Astrocyte (in vitro differentiated cells and primary cell): ENCODE measurements at places on chromosomes 4 and X.

DNA sequence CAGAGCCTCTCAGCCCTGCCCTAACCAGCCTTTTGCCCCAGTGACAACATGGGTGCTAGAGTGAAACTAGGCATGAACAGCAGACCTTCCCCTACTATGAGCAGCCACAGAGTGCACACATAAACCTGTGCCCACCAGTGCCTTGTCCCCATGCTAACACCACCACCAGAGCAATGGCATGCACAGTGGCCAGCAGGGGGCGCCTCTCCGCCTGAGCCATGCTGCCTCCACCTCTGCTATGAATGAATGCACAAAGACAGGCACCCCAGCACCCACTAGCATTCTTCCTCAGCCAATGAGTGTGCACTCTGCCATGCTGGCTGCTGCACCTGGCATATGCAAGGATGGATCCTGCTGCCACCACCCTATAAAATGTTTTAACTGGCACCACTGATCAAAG, 286.9 kb upstream of the FGF16 start:
- H3K4me3 ChIP-seq = no peak overlapping the region
- H3K4me1 ChIP-seq = no peaks in the 10 kb centered on the region
- H3K27me3 ChIP-seq = no peaks in the 10 kb centered on the region
- no peaks in the 10 kb centered on the region for H3K36me3 ChIP-seq

GRCh38 chr4:77465271-77465670, 140.3 kb upstream of the CXCL13 start:
- DNase-seq = no peak
- H3K27ac ChIP-seq = no peak overlapping the region
- no peaks in the 10 kb centered on the region for H3K4me1 ChIP-seq
- H3K4me3 ChIP-seq = no peak overlapping the region
- H3K36me3 ChIP-seq = no peaks in the 10 kb centered on the region

DNA sequence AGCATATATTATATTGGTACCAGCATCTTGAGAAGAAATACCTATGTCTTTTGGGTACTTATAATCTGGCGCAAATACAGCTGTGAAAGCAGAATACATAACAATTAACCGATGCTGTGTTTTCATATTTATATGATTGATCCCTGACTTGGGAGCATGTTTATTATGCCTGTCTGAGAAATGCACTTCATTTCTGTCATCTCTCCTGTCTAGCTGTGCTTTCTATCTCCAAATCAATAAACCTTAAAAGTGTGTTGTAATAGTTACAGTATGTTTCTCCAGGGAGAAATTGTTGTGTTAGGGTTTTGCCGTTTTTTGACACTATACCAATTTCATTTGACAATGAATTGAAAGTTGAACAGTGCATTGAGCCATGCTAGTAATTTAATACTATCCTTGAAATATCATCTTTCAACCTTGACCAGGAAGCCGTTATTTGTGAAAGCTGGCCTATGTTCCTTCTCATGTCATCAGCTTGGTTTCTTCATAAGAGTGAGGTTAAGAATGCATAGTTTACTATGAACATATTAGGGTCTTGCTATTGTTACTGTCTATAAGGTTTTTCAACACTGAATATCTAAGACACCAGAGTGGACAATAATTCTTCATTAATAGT, 206.2 kb upstream of the PCDH18 start:
- H3K27ac ChIP-seq = no peak overlapping the region
- no peak for DNase-seq
- no peaks in the 10 kb centered on the region for H3K4me1 ChIP-seq
- H3K36me3 ChIP-seq = no peaks in the 10 kb centered on the region
- no peak overlapping the region for H3K4me3 ChIP-seq

- no peak overlapping the region for H3K4me3 ChIP-seq
- no peaks in the 10 kb centered on the region for H3K4me1 ChIP-seq
- DNase-seq = no peak
- H3K36me3 ChIP-seq = no peaks in the 10 kb centered on the region
- no peak overlapping the region for H3K27ac ChIP-seq
These were observed 800.2 kb upstream of the TENM3 start for GRCh38 chr4:181443021-181443420.

DNA sequence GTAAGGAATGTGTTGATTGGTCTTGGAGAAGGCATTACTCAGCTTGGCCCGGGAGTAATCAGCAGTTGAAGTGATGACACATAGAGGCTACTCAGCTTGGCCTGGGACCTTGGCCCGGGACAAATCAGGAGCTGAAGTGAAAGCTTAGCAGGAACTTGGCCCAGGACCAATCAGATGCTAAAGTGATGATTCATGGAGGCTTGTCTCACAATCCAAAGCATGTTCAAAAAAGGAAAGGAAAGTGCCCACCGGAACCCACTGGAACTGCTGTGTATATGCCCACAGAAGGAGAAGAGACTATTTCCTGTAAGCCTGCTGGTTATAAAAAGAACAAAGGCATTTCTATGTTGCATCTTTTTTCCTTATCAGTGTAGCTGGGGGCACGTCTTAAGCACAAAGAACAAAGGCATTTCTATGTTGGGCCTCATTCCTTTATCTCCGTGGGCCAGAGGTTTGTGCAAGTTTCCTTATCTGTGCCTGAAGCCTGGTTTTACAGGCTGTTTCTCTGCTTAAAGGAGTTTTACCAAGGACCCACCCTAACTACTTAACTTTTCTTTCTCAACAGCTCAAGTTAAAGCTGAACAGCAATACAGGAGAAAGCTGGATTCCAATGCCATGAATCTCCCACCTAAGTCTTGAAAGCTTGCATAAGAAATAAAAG, 1176.7 kb downstream of the NLGN4X start:
- H3K4me3 ChIP-seq = peak overlapping the region; percentile 28
- no peaks in the 10 kb centered on the region for H3K4me1 ChIP-seq
- no peaks in the 10 kb centered on the region for H3K27me3 ChIP-seq

GRCh38 chrX:150361070-150361776, 1.9 kb upstream of the MAMLD1 start:
- H3K4me1 ChIP-seq = peaks cover 13% of the 10 kb centered on the region
- DNase-seq = no peak
- H3K27me3 ChIP-seq = no peaks in the 10 kb centered on the region
- H3K36me3 ChIP-seq = no peaks in the 10 kb centered on the region
- H3K4me3 ChIP-seq = peak overlapping the region; percentile 71

GRCh38 chrX:73447311-73447794, 500 bp downstream of the CDX4 start:
- no peaks in the 10 kb centered on the region for H3K4me1 ChIP-seq
- H3K36me3 ChIP-seq = no peaks in the 10 kb centered on the region

DNA sequence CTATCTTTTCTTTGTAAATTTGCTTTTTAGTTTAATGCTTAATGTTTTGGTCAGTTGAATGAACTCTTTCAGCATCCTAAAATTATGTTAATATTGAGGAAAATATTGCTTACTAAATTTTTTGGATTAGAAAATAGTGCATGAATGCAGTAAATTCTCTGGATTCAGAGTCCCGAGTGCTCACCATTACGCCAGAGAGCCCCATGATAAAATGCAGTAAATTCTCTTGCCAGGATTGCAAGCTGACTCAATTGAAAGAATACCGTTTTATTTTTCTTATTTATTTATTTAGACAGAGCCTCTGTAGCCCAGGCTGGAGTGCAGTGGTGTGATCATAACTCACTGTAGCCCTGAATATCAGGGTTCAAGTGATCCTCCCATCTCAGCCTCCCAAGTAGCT, 60.9 kb upstream of the ENPEP start:
- no peaks in the 10 kb centered on the region for H3K27me3 ChIP-seq
- DNase-seq = no peak
- H3K4me1 ChIP-seq = peaks cover 8% of the 10 kb centered on the region
- no peak overlapping the region for H3K4me3 ChIP-seq
- H3K36me3 ChIP-seq = no peaks in the 10 kb centered on the region

GRCh38 chr4:70788733-70789132, 51.0 kb downstream of the GRSF1 start:
- no peak overlapping the region for H3K4me3 ChIP-seq
- no peak for DNase-seq
- no peaks in the 10 kb centered on the region for H3K4me1 ChIP-seq
- H3K27me3 ChIP-seq = no peaks in the 10 kb centered on the region
- H3K27ac ChIP-seq = no peak overlapping the region

- peak overlapping the region; percentile 63 for H3K27ac ChIP-seq
- H3K36me3 ChIP-seq = no peaks in the 10 kb centered on the region
- DNase-seq = no peak
- H3K4me3 ChIP-seq = peak overlapping the region; percentile 81
These were observed 6.2 kb upstream of the ZBTB33 start for GRCh38 chrX:120244395-120244734.

DNA sequence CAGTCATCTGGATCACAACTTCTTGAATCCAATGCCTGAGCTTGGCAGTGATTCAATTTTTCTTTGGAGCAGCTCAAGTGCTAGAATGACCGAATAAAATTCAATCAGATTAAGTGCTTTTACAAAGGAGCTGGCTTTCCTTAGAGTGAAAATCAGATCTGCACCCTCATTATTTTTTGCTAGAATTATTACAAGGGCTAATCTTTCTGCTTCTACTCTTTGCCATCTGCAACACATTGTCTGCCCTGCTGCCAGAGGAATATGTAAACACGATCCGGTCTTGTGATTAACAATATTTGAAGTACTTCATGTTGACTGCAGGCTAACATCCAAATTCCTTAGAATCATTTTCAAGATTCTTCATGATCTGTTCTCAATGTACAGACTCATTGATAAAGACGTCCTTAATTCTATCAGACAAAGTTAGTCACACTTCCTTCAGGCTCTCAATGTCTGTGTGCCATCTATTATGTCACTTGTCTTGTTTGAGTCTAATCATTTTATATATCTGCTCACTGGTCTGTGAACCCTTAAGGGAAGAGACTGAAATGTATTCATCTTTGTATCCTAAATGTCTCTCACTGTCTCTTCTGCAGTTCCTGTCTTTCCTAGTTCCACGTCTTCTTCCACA, 531.2 kb downstream of the GALNTL6 start:
- no peaks in the 10 kb centered on the region for H3K27me3 ChIP-seq
- H3K27ac ChIP-seq = no peak overlapping the region
- no peaks in the 10 kb centered on the region for H3K36me3 ChIP-seq
- no peaks in the 10 kb centered on the region for H3K4me1 ChIP-seq
- H3K4me3 ChIP-seq = no peak overlapping the region

DNA sequence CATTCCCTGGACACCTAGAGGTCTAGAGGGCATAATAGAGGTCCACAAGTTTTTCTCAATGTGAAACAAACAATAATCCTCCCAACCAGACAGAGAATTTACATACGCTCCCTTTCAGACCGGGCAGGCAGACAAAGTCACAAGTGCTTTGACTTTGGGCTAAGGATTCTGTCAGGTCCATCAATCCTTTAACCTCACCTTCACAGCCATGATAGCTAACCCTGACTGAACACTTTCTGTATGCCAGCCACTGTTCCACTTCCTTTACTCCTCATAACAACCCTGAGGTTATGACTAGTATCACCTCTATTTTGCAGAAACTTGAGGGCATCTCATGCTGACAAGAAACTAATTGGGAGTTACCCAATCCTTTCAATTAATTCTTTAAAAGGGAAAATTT, 118.8 kb upstream of the AFF2 start:
- H3K4me1 ChIP-seq = no peaks in the 10 kb centered on the region
- DNase-seq = no peak
- H3K27me3 ChIP-seq = no peaks in the 10 kb centered on the region
- H3K36me3 ChIP-seq = no peaks in the 10 kb centered on the region
- no peak overlapping the region for H3K4me3 ChIP-seq

- no peaks in the 10 kb centered on the region for H3K4me1 ChIP-seq
- no peak for DNase-seq
- H3K36me3 ChIP-seq = no peaks in the 10 kb centered on the region
- no peak overlapping the region for H3K27ac ChIP-seq
- H3K27me3 ChIP-seq = peaks cover 3% of the 10 kb centered on the region
These were observed 110.8 kb downstream of the GPAT3 start for GRCh38 chr4:83646538-83647239.

DNA sequence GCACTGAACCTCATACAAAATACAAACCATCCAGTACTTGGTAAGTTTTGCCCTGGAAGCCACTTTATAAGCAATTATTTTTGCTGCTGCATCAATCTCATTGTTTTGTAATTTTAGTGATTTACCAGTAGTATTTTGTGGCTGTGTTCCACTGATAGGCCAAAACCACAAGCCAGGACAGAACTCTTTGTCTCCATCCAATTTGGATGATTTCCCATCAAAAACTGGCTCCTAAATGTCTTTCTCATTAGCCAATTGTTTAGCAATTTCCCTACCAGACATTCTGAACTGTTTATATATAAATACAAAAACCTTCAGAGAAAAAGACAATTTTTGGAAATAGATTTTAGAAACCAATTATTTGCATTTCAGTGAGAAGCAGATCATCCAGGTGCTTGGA, 4.4 kb downstream of the GSPT2 start:
- no peak overlapping the region for H3K27ac ChIP-seq
- H3K27me3 ChIP-seq = no peaks in the 10 kb centered on the region
- H3K4me1 ChIP-seq = peaks cover 3% of the 10 kb centered on the region
- H3K36me3 ChIP-seq = no peaks in the 10 kb centered on the region
- DNase-seq = peak; percentile 16
- H3K4me3 ChIP-seq = no peak overlapping the region

DNA sequence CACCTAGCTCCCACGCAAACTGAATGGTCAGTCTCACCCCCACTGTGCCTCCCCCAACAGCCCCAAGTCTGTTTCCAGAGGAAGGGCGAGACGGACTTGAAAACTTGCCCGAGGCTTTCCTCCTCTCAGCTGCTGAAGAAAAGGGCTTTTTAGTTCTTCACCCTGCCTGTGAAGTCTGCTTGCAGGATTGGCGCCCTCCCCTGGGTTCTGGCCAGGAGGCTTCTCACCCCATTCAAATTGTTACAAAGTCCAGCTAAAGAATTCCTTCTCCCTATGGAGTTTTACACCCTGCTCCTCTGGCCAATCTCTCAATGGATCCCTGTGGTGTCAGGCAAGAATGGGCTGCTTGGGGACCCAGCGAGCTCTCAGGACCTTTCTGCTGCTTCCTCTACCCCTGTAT, 241.0 kb downstream of the AFF2 start:
- no peak overlapping the region for H3K4me3 ChIP-seq
- H3K27me3 ChIP-seq = no peaks in the 10 kb centered on the region
- H3K27ac ChIP-seq = no peak overlapping the region
- no peaks in the 10 kb centered on the region for H3K36me3 ChIP-seq
- H3K4me1 ChIP-seq = no peaks in the 10 kb centered on the region

DNA sequence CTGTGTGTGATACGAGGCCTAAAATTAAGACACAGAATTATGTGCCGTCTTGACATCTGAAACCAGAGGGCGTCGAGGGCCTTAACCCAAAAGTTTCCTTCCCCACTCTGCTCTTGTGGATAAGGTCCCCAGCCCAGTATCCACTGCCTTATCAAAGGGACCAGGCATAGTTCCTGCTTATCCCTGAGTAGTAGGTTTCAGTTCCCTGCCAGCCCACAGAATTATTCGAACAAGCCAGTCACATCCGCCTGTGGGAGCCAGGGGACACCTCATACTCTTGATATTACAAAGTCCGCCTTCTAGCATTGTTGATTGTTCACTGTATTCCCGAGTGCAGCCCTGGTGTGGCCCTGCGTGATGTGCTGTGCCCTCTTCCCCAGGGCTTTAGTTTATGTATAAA, 5.4 kb upstream of the MMRN1 start:
- no peaks in the 10 kb centered on the region for H3K4me1 ChIP-seq
- H3K36me3 ChIP-seq = no peaks in the 10 kb centered on the region
- H3K4me3 ChIP-seq = no peak overlapping the region
- no peaks in the 10 kb centered on the region for H3K27me3 ChIP-seq

DNA sequence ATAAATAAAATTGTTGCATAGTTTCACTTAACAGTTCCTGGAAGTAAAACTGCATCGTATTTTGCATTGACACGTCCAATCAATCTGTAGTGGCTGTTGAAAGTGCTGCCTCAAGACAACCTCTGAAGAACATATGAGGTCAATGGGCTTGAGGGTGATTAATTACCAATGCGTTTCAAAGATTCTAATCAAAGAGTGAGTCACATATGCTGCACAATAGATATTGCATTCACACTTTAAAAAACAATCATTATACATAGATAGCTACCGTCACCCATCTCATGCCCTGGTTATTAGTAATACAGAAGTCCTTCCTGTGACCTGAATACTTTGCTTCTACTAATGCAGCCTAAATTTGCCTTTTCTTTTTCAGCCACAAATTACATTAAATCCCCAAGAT, 743.3 kb upstream of the SLIT2 start:
- no peaks in the 10 kb centered on the region for H3K36me3 ChIP-seq
- no peak overlapping the region for H3K4me3 ChIP-seq
- no peak overlapping the region for H3K27ac ChIP-seq
- H3K4me1 ChIP-seq = no peaks in the 10 kb centered on the region
